ENCODE measurements at places on chromosomes 7 and 10.

GRCh38 chr7:88969167-88969566 lies 173.6 kb upstream of the TEX47 start:
- DNase-seq: no peak

GRCh38 chr7:1501487-1502270 lies 2.5 kb downstream of the INTS1 start:
- no peak for DNase-seq

DNA sequence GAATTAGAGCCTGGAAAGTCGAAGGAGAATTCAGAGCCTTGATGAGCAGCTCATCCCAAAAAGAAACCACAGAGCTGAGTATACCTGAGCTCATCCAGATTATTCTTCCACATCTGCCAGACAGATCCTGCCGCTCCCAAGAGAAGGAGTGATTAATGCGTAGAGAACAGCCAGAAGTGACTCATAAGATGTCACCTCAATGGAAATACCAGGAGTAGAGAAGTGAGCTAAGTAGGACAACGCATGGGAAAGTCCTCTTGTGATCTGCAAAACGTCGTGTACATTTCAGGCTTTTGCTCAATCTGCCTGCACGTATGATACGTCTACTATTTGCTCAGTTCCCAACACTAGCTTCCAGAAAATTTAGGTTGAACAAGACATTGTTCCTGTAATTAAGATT lies 230.5 kb upstream of the AUTS2 start:
- no peak for DNase-seq

GRCh38 chr7:70390251-70390650 lies 741.7 kb upstream of the GALNT17 start:
- no peak for DNase-seq

DNA sequence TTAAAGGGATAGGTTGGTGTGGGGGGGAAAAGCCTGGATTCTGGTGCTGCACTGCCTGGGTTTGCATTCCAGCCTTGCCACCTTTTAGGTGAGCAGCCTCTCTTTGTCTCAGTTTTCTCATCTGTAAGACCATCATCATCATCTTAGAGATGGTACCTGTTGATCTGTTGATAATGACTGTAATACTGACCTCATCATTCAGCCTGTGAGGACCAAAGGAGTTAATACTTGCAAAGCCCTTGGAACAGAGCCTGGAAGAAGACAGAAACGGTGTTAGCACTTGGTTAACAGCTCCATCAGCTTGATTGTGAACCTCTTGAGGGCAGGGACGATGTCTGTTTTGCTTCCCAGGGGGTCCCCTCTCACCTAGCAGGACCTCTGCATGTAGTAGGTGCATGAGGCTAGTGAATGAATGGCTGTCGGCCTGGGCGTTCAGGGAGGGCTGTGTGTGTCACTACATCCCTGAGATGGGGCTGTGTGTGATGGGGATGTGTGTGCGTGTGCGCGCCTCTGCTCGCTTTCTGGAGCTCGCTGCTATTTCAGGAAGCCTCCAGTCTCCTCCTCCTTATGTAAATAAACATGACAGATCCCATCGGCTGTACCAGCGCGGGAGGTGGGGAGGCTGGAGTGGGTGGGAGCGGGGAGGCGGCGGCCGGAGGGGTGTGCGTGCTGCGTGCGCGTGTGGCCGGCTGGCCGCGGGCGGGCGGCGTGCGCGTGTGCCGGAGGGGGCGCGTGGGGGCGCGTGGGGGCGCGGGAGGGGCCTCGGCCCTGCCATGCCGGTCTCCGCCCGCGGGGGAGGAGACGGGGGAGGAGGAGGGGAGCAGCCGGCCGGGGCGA lies 61.2 kb downstream of the NEURL1 start:
- peak; percentile 18 for DNase-seq

DNA sequence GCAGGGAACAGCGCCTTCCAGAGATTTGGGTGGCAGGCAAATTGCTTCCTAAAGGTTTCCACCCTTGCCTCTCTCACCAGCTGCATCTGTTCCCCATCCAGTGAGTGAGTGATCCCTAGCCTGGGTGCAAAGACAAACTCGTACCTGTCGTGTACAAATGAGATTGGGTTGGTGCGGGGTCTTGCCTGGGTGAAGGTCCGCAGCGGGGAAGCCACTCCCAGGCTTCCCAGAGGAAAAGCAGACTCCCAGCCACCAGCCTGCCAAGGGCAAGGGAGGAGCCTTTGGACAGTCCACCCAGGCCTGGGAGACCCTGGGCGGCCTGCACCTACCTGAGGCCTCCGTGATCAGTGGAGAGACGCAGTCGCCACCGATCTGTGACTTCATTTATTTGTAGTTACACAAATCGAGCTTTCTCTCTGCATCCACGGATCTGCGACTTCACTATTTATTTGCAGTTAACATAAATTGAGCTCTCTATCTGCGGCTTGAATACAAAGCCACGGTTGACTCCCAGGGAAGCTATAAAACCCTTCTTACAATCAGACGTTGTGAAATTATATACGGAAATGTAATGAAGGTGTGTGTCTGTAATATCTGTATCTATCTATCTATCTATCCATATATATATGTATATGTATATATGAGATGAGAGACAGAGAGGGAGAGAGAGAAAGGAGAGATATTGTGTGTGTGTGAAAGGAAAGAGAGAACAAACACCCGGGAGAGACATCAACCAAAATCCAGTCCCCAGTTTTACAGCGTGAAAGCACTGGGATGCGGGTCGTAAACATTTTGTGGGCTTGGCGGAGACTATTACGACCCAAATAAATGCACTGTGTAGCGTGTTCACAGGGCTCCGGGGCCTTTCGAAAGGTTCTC lies 3.0 kb upstream of the HOXA7 start:
- no peak for DNase-seq

- no peak for DNase-seq
Observed at GRCh38 chr7:127251465-127252376, 1.0 kb downstream of the GRM8 start.

GRCh38 chr7:100785878-100786277 lies 41.4 kb downstream of the EPHB4 start:
- DNase-seq: no peak

Measured in stimulated activated CD4-positive, alpha-beta T cell treated with anti-CD3 and anti-CD28 coated beads, Interleukin-1b, Interleukin-23, amount 100 ng/mL, for 48 hours (primary cell).